ENCODE measurements at places on chromosomes 3 and 15. TPM values are rescaled to one million over a fixed set of nuclear protein-coding genes. Genes with fewer than 3 reads are reported as not detected.

Gene KCNH8
- not detected for total RNA-seq

Gene SOX2
- total RNA-seq = 0.50 TPM

Gene REC114
- total RNA-seq = not detected

Gene RAD51
- total RNA-seq = 23.7 TPM

Gene PLAAT1
- total RNA-seq = 0.09 TPM

Gene GABRR3
- not detected for total RNA-seq

Gene IL16
- total RNA-seq = 0.29 TPM

Gene ZNF860
- 1.4 TPM for total RNA-seq

Gene ELL3
- 1.1 TPM for total RNA-seq
